ENCODE measurements at places on chromosomes 4 and X.

- no peak for DNase-seq
These were observed 897.9 kb upstream of the FTHL17 start for GRCh38 chrX:31969714-31970113.

DNA sequence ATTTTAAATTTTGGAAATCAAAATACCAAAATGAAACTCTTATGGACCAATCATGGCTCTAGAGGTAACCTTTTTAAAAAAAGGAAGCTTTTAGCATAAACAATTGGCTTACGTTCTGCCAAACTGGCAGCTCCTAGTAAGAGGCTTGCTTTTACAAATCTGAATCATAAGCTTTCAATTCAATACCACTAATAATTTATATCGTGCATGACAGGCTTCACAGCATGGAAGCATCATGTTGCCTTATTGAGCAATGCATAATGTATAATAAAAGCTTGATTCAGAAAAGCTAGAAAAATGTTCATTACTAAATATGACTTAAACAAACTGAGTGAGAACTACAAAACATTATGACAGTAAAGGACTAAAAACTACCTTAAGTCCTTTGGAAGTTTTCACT is 280.9 kb downstream of the IQCM start:
- DNase-seq = no peak

DNA sequence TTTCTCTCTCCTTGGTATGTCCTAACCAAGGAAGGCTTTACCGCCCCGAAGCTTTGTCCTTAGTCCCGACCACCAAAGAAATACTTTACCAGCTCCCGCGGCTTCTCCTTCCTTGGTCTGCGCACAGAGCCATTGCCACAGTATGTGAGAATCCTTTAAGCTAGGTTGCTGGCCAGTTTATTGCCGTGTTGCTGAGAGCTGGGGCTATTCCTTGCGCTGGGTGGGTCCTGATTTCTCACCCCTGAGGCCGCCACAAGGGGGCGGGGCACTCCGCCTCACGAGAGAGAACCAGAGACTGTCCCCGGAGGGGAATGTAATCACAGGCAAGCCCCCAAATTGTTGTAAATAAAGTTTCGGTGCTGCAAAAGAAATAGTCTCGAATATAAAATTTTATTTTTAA is 331.0 kb upstream of the PCDH10 start:
- no peak for DNase-seq

GRCh38 chrX:77527233-77528001 is 80.2 kb downstream of the FGF16 start:
- DNase-seq = no peak

- DNase-seq = no peak
These were observed 2.5 kb downstream of the CCNI start for GRCh38 chr4:77073106-77073809.

DNA sequence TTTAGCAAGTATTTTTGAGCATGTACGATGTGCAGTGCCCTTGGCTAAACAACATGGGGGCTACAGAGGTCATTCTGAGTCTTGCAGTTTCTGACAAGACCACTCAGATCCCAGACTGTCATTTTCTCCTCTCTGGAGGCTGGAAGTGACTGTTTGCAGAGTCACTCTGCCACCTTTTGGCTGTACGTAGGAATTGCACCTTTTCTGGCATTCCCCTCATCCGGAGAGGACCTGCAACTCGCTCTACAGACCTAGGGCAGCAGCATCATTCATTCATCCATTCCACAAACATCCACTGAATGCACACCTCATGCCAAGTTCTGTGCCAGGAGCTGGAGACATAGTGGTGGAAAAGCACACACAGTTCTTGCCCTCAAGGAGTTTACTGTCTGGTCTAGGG is 160.4 kb upstream of the GPR101 start:
- DNase-seq = peak; percentile 14

GRCh38 chr4:151850791-151851213 is 90.0 kb upstream of the GATB start:
- no peak for DNase-seq

GRCh38 chr4:65653740-65654361 is 16.4 kb downstream of the EPHA5 start:
- no peak for DNase-seq

DNA sequence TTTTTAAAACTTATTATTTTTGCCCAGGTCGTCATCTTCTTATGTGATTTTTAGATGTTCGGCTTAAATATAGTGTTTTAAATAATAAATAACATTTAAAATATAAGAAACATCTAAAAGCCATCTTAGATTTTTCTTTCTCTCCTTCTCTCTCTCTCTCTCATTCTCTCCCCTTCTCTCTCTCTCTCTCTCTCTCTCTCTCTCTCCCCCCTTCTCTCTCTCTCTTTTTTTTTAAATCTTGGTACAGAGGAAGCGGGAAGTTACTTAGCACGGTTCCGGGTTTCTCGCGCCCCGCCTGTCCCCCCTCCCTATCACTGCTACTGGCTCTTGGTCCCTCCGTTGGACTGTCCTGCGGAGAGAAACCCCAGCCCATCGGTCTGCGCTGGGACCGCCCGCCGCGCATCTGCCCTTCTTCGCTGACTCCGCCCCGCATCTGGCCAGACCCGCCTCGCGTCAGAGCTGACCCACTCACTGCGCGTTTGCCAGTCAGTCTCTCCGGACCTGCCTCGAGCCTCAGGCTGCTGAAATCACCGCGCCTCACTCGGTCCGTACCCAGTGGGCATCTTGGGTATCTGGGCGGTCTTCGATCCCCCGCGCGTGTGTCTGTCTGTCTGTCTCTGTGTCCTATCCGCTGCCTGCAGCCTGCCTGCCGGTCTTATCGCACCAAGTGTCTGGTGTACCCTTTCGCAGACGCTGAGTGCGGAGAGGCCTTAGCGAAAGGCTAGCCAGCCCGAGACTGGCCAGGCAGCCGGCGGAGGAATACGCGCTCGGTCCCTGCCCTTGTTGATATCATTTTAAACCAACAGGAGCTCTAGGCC is at the start of gene PABPC5:
Gene PABPC5 (plus strand): TSS at position 489 of the 818 bp plus-strand sequence. CDS start 739 bp downstream, outside the sequence.
- DNase-seq = no peak

- no peak for DNase-seq
These were observed 117.7 kb downstream of the RELL1 start for GRCh38 chr4:37568489-37568888.

DNA sequence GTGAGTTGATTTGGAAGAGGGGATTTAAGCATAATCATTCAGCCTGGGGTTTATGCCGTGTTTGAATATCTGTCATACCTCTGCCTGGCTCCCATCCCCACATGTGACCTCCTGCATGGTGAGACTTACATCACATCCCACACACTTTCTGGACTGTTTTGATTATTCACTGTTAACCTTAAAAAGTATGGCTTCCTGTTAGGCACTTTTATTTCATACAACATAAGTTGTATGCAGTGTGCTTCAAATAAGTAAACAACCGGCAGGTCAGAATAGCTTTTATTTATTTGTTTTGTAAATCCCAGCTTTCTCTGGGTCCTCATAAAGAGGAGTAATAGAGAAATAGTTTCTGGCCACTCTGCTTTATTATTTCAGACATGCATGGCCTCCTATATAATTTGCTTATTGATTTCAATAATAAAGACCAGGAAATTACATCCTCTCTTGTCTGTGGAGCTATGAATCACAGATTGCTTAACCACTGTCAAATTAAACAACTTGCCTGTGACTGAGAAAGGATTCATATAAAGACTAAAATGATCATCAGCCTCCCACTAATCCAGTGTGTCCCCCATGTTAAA is 376.8 kb upstream of the ZFP42 start:
- no peak for DNase-seq

- no peak for DNase-seq
These were observed 82.7 kb upstream of the GPM6B start for GRCh38 chrX:13899607-13900006.

DNA sequence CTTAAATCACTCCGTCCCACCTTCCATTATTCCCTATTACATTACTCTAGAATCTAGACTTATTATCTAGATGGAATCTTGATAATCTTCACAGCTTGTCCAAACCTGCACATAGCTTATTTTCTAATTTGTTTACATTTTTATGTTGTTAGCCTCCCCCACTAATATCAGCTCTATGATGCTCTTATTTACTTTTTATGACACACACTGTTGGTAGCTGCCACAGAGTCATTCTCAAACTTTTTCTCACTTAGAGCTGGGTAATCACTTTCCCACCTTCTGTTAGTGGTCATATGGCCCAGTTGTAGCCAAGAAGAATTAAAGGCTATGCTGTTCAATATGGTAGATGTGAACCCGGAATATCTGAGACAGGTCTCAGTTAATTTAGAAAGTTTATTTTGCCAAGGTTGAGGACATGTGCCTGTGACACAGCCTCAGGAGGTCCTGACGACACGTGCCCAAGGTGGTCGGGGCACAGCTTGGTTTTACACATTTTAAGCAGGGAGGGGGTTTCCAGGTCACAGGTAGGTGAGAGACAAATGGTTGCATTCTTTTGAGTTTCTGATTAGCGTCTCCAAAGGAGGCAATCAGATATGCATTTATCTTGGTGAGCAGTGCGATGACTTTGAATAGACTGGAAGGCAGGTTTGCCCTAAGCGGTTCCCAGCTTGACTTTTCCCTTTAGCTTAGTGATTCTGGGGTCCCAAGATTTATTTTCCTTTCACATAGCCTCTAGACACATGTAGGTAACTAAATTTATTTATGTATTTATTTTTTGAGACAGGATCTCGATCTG is 7.0 kb upstream of the ADGRA3 start:
- no peak for DNase-seq
